ENCODE measurements at places on chromosomes 7 and 10.

DNA sequence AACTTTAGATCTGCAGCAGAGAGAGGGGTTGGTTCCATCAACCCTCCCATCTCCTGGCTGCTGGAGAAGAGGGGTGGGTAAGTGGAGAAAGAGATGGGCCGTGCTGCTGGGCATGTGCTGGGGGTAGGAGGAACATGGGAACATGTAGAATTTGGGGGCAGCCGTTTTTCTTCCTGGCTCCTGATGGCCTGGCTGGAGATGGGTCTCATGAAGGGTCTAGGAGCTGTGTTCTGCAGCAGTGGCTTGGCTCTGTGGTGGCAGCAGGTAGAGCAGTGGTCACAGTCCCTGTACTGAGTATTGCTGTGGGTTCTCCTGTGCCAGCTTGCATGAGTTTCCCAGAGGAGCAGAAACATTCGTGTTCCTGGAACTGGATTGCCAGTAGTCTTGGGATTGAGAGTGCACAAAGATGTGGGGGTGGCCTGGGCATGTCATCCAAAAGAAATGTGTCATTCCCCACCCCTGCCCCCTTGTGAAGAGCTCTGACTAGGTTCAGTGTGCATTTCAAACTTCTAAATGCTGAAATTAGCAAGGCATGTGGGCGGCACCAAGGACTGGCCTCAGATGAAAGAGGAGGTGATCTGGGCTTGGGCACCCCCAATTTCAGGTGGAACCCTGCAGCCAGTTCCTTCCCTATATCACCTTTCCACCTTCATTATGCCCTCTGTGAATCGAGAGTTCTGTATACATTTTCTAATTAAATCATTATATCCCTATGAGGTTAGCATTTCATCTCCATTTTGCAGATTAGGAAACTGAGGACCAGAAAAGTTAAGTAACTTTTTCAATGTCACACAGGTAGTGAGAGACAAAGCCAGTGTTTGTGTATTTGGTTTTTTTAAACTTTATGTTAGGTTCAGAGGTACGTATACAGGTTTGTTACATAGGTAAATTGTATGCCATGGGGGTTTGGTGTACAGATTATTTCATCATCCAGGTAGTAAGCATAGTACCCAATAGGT, 2.1 kb downstream of the CHST3 start:
- no peak for DNase-seq

DNA sequence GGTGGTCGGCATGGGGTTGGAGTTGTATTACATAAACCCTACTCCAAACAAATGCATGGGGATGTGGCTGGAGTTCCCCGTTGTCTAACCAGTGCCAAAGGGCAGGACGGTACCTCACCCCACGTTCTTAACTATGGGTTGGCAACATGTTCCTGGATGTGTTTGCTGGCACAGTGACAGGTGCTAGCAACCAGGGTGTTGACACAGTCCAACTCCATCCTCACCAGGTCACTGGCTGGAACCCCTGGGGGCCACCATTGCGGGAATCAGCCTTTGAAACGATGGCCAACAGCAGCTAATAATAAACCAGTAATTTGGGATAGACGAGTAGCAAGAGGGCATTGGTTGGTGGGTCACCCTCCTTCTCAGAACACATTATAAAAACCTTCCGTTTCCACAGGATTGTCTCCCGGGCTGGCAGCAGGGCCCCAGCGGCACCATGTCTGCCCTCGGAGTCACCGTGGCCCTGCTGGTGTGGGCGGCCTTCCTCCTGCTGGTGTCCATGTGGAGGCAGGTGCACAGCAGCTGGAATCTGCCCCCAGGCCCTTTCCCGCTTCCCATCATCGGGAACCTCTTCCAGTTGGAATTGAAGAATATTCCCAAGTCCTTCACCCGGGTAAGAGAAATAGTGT, at the start of gene CYP2E1:
Gene CYP2E1 (plus strand): TSS at position 407 of the 632 bp plus-strand sequence. CDS start 33 bp downstream, at position 440.
- no peak for DNase-seq

DNA sequence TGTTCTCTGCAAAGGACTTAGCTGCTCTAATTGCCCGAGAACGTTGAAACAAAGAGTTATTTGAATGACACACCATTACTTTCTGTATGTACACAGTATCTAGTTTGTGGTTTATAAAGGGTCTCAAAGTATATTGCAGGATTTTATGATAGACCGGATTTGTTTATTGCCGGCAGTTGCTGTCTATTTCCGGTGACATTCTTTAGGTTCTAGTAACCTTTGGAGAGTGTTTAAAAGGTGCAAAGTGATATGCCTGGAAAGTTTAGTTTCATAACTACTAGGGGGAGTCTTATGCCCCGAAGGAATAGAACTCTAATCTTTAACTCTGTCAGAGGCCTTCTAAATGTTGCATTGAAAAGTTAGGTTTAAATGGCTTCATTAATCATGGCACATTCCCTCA, 63.8 kb downstream of the PAPSS2 start:
- no peak for DNase-seq

DNA sequence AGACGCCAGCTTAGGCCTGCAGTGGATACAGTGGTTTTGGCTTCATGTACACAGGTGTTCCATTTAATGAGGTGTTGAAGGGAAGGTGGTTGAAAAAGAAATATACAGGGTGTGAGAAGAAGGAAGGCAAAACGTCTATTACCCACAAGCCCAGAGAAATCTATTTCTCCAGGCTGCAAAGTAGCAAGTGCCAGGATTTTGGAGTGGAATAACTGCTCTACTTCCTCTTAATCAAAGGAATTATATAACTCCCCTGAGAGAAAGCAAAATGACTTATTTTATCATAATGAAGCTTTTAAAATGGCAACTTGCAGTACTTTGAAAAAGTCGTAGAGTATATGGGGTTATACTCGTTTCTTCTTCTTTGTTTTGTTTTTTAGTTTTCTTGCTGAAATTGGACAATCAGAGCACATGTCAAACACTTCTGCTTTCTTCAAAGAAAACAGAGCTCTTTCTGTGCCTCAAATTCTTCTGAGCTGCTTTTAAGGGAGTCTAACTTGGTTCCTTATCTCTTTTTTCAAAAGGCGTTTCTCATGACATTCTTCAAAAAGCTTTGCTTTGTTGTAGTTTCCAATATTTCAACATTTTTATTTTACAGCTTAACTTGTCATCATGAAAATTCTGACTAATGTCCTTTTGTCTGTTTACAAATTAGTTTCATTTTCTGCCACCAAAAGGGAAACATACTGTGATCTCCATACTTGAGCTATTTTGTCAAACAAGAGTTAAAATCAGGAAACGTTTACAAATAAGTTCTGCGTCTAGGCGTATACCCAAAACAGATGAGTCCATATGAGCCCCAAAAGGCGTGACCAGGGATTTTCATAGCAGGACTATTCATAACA, 289.7 kb downstream of the FRMD4A start:
- DNase-seq: no peak

GRCh38 chr10:86071758-86072157, 294.8 kb downstream of the GRID1 start:
- no peak for DNase-seq

DNA sequence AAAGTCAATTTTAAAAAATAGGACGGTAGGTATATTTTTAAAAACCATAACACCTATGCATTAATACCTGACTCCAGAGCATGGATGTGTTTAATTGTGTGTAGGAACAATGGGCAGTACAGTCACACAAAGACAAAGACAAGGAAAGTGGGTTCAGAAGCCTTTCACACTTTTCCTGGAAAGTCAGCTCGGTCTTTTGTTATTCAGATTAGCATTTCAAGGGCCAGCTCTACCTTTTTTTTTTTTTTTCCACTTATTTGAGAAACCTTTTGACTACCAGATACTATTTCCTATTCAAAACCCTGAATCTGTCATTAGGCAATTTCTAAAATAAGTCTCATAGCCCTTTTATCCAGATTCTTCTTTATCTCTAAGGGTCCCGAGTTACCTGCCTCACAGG, 401.9 kb downstream of the PARD3 start:
- no peak for DNase-seq

GRCh38 chr7:72267291-72267800, 144.8 kb downstream of the CALN1 start:
- no peak for DNase-seq

DNA sequence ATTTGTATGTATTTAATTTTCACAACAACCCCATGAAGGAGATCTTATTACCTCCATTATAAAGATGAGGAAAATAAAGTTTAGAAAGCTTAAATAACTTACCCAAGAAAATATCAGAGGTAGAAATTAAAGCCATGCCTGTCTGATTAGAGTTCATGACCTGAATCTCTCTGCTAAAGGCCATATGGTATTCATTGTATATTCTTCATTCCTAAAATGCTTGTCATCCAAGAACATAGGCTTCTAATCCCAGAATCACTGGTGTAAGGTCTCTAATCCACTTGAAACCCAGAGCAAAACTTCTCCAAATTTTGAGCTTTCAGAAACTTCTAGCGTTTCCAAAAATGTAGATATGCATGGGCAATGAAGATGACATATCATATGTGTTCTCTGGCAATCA, 72.3 kb upstream of the YAE1 start:
- DNase-seq: no peak

GRCh38 chr7:119903085-119903484, 369.9 kb upstream of the KCND2 start:
- DNase-seq: no peak
